ENCODE measurements at places on chromosomes 1 and 21.
A peak's percentile ranks its signal among the peaks of the same experiment; 100 is the strongest.

GRCh38 chr1:58882322-58882948 is 98.6 kb upstream of the JUN start:
- ATAC-seq: no peak

DNA sequence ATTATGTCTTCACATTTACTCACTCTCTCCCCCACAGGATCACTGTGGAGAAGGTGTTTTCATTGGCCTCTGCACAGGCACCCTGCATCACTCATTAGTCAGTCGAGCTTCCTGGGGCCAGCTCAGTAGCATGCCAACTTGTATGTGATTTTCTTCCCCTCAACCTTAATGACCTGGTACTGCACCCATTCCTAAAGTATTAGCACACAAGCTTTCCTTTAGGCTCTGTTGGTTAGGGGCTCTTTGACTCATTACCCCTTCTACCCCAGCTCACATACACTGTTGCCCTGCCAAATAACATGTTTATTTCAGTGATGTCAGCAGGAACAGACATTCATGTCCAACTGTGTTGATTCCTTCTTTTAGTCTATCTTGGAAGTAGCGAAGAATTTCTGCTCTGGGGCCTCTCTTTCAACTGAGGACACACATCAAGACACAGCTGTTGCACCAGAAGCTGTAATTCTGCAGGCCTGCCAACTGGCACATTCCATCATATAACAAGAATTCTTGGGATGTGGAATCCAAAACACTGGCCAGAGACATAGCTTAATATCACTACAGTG is 603.5 kb upstream of the ADAMTS5 start:
- no peak for ATAC-seq

- ATAC-seq: peak; percentile 25
These were observed at the start of gene NFIA for GRCh38 chr1:61082311-61083012. TSS of gene NFIA (plus strand) at chr1:61082561.

DNA sequence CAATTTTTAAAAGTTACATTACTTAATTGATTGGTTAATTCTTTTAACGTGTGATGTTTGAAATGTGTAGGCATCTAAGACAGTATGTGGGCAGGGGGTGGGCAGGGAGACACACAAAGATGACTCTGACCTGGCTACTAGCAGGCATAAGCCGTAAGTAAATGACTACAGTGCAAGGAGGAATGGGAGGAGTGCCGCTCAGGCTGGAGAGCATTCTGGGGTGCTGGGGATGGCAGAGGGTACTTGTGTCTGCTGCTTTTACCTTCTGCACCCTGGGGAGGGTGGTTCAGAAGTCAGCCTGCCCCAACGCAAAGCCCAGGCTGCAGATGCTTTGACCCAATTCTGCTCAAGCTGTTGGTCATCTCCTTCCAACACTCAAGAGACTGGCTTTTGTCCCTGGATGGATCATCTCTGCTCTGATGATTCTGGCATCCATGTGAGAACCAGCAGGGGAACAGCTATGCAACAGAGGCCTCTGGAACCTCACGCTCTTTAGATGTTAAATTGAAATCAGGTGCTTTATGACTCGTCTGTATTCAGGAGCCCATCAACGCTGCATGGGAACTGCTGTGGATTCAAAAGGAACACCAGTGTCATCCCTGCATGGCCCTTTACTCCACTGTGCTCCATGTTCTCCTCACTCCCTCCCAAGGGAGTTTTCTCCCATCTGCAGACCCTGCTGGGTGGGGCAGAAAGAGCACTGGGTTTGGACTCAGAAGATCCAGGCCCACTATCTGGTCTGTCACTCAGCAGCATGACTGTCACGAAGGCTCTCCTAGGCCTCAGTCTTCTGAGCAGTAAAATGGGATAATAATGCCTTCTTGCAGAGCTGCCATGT is 78.8 kb downstream of the FAM78B start:
- no peak for ATAC-seq

GRCh38 chr21:46083791-46084561 is 13.9 kb upstream of the COL6A2 start:
- no peak for ATAC-seq

GRCh38 chr21:40099809-40100208 is 232.6 kb downstream of the PCP4 start:
- no peak for ATAC-seq

- ATAC-seq: no peak
These were observed 96.4 kb downstream of the C1orf21 start for GRCh38 chr1:184483101-184483683.

DNA sequence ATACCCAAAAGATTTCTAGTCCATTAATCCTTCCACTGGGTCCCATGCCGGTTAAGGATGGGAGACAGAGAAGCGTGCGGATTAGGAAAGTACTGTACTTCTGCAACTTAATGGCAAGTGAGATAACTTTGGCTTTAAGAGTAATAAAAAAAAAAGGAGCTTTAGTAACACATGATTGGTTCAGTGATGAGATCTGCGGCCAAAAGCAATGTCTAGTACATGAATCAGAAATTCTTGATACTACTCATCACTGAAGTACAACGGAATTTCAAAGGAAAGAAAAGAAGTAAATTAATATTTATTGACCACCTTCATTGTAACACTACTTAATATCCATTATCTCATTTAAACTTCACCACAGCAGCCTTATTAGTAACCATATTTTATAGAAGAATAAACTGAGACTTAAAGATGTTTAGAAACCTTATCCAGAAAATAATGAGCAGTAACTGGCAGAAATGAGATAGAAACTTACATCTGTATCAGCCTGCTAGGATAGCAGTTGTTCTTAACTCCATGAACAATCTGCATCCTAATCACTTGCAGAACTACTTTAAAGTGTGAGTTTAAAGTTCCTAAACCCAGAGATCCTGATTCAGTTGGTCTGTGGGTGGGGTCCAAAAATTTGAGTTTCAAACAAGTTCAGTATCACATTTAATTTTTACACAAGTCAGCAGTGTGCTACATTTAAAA is 14.1 kb upstream of the NUF2 start:
- no peak for ATAC-seq

DNA sequence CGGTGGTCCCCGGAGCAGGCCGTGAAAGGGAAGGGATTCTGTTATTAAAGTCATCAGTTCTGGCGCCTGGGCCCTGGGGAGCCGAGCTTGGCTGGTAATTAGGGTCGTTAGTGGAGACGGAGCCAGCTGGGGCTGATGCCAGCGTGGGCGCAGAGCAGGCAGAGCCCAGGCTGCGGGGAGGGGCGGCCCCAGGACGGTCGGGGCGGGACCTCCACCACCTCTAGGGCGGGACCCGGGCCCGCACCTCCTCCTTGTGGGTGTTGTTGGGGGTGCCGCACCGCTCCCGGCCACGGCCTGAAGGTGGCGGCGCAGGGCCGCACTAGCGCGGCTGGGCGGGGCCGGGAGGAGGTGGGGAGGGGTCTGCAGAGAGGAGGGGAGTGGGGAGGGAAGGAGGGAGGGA is 470.6 kb downstream of the PTPRU start:
- ATAC-seq: peak; percentile 33
